ENCODE measurements at places on chromosomes 7 and 10.

DNA sequence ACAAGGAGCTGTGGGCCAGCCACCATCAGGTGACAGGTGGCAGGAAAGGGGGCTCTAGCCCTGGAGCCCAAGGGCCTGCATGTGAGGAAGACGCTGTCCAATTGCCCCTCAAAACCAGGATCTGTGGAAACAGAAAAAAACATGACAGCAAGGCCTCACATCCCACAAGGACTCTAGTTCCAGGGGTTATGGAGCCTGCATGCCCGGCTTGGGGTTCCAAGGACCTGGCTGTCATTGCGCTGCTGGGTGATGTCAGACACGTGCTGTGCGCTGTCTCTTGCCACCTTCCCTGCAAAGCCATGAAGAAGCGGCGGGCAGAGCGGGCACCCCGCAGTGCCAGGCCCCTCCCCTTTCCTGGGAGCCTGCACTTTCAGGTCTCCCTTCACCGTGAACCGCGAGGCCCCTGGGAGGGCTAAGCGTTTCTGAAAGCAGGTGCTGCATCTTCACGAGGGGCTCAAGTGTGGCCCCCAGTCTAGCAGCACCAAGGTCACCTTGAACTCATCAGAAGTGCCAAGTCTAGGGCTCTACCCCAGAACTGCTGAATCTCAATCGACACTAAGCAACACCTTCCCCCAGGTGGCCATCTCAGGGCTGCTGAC, 15.1 kb upstream of the CRYGN start:
- no peak for DNase-seq

GRCh38 chr7:44706788-44707557, 41.7 kb upstream of the ZMIZ2 start:
- DNase-seq: no peak

GRCh38 chr10:14220026-14220425, 110.7 kb downstream of the FRMD4A start:
- no peak for DNase-seq

GRCh38 chr10:38038107-38038931, 27.8 kb downstream of the ZNF33A start:
- DNase-seq: no peak

GRCh38 chr10:113041841-113042750, 92.0 kb downstream of the TCF7L2 start:
- DNase-seq: no peak

- no peak for DNase-seq
These were observed 141.0 kb downstream of the C1GALT1 start for GRCh38 chr7:7323352-7323751.

DNA sequence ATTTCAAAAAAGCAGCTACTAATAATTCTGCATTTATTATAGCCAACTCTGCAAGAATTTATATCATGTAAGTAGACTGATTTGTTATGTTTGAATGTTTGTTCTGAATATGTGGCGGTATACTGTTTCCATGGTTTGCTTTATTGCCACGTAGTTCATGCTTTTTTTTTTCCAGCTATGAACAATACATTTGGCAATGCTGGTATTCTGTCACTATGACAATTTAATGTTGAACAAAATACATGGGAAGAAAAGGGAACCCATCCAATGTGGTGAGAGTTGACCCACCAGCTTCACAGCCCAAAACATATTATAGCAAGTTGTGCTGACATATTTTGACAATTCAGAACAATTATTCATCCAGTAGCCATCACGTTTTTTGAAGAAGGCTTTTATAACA, 145.6 kb downstream of the CCDC71L start:
- DNase-seq: no peak

DNA sequence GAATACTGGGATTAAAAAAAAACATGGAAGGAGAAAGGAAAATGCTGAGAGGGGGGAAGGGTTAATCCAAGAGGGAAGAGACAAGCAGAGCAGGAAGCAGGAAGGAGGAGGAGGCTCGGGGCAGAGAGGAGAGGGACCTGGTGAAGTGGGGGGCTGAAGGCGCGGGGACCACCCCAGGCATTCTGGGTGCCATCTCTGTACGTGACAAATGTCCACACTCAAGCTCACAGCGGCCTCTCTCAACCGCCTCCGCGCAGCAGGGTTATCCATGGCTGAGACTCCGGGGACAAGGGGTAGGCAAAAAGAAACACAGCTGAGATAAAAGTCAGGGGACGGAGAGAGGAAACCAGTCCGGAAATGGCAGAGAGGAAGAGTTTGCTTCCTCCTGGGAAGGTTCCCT, 33.9 kb downstream of the EN2 start:
- no peak for DNase-seq

GRCh38 chr7:132140341-132140740, 435.9 kb downstream of the PLXNA4 start:
- DNase-seq: no peak

DNA sequence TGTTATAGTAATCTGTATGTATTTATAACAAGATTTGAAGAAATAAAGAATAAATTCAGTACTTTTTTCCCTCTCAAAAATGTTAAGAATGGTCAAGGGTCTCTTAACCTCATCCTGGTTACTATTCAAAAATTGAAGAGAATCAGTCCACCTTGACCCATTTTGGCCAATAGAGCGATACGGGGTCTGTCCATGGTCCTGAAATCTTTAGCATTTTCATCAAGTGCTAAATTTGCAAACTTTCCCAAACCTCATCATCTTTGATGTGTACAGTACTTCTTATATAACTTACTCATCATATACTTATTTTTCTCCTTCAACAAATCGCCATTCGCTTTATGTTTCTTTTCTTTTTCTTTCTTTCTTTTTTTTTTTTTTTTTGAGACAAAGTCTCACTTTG, 23.6 kb downstream of the TMEM178B start:
- DNase-seq: no peak

GRCh38 chr10:126838316-126838715, 66.9 kb upstream of the DOCK1 start:
- DNase-seq: no peak

DNA sequence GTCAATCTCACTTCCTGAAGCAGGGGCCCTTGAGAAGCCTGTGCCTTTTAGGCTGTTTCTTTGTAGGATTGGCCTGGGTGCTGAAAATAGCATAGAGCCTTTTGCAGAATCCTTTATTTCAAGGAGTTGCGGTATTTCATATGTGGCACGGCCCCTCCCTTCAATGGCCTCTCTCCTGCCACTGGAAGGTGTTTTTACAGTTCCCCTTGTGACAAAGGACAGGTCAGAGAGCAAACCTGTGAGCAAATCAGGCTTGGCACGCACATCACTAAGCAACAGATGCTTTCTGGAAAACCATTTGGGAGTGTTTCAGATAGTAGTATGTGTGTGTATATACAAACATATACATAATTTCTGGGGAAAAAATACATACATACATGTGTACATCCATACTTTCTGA, 388.6 kb upstream of the C7orf33 start:
- DNase-seq: no peak

GRCh38 chr7:22629056-22629455, 97.9 kb upstream of the IL6 start:
- DNase-seq: no peak

GRCh38 chr7:17709599-17709998, 230.7 kb downstream of the SNX13 start:
- no peak for DNase-seq

DNA sequence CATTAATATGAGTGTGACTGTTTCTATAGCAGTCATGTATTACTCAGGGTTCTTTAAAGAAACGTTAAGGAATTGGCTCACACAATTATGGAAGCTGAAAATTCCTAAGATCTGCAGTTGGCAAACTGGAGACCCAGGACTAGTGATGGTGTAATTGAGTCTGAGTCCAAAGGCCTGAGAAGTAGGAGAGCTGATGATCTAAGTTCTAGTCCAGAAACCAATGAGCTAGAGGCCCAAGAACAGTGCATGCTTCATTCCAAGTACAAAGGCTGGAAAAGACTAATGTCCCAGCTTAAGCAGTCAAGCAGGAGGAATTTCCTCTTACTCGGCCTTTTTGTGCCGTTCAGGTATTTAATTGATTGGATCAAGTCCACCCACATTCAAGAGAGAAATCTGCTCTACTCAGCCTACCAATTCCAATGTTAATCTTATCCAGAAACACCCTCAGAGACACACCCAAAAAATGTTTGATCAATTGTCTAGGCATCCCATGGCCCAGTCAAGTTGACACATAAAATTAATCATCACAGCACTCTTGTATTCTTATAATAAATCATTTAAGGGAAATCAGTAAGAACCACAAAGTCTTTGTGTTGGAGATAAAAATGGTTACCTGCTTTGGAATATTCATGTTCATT, 312.1 kb downstream of the PRKG1 start:
- no peak for DNase-seq

- no peak for DNase-seq
These were observed 291.1 kb upstream of the IMMP2L start for GRCh38 chr7:111853201-111853990.

DNA sequence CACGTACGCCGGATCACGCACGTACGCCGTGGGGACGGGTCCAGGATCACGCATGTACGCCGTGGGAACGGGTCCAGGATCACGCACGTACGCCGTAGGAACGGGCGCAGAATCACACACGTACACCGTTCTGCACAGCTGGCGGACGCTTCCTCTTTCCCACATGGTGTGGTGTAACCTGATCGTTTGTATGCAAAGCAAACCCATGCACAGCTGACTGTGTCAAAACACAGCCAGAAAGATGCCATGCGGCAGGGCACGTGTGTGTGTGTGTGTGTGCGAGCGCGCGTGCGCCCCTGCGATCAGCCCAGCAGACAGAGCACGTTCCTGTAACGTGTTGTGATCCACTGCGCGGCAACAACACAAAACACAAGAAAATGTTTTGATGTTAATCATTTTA, 573.6 kb downstream of the DNAJB6 start:
- DNase-seq: no peak

DNA sequence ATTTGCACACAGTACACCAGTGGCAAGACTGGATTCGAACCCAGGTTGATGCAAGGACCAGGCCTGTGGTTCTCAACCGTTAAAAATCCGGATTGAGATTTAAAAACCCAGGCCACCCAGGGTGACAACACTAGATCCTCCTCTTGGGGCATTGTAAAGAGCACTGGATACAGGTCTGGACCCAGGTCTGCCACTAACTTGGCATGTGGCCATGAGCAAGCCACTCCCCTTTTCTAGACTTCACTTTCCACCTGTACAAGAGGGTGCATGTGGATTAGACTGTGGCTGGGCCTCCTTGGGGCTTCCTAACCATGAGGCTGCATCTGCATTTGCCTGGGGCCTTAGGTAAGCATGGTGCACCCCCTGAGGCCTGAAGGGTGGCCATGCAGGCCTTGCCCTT, 21.7 kb upstream of the SLC29A3 start:
- DNase-seq: no peak

DNA sequence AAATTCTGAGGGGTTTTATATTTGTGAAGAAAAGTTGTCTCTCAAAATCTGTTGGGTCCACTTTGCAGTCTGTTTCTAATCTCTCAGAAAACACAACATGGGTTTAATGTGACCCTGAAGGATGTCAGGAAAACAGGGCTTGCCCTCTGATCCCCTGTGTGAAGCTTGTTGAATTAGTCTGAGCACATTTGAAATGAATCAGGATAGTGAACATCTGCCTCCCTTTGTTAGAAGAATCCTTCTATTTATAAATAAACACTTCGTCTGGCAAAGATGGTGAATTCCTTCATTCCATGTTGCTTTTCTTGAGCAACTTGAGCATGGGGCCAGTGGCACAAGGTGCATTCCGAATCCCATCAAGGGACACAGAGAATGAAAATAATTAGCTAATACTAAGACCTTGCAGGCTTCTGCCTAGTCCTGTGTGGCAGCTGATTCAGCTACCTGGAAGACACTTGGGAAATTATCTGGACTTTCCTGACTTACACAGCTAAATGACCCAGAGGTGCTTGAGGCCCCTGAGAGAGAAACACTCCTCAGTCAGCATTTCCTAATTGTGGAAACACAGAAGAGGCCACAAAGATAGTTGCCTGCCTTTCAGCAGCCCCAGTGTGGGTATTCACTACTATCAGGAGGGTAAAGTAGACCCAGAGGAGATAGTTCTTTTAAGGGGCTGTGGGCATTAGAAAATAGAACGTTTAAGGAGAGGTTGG, 305.5 kb downstream of the C7orf25 start:
- DNase-seq: no peak

All from thymus (tissue), 14 donors.